ENCODE measurements at places on chromosomes 4 and X. TPM values are rescaled to one million over a fixed set of nuclear protein-coding genes. Genes with fewer than 3 reads are reported as not detected.
A peak's percentile ranks its signal among the peaks of the same experiment; 100 is the strongest.

GRCh38 chr4:3858046-3858730 lies 92.0 kb downstream of the ADRA2C start:
- no peak for DNase-seq

DNA sequence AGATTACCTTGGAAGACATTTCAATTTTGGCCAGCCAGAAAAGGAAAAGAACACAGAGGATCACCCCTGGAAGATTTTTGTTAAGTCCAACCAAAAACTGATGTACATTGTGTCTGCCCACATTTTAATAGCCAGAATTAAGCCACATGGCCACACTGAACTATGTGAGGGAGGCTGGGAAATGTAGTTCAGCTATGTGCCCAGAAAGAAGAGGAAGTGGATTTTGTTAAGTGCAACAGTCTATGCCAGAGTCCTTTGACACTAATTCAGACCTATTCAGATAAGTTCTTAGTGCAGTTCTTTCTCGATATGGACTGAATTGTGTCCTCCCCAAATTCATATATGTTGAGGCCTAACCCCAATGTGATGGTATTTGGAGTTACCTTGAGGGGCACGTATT lies 18.4 kb downstream of the PRPS1 start:
- DNase-seq, result no peak

DNA sequence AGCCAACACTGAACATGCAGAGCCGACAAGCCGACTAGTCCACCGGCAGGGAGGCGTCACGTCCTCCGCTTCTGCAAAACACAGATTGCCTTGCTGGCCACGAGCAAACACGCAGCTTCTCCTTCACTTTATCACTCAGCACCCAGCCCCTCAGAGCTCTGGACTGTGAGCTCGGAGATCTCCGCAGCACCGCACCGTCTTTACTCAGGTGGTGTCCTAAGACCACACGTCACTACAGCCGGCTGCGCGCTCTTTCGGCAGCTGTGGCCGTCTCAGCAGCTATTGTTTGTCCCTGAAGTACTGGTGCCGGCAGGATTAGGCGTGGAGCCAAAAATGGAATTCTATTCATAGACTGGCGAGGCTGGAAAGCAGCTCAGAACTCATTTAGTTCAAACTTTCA lies 72.0 kb downstream of the FAT1 start:
- peak; percentile 24 for DNase-seq

GRCh38 chr4:40562208-40562607 lies 67.5 kb downstream of the RBM47 start:
- no peak for DNase-seq

DNA sequence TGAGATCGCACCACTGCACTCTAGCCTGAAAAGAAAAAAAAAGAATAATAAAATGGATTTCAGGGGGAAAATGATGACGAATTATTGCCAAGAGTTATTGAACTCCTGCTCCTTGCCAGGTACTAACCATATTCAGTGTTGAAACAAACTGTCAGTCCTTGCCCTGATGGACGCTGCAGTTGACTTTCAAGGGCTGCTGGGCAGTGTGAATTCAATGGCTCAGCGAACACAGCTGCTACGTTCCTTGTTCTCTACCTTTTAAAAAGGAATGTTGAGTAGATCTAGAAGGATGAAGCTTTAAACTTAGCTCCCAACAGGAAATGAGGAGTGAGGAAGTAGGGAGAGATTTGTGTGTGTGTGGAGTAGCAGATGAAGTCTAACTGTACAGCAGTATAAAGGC lies 2.7 kb downstream of the LIMCH1 start:
- no peak for DNase-seq

- DNase-seq, result no peak
These were observed 24.1 kb upstream of the ZDHHC15 start for GRCh38 chrX:75546724-75547511.

DNA sequence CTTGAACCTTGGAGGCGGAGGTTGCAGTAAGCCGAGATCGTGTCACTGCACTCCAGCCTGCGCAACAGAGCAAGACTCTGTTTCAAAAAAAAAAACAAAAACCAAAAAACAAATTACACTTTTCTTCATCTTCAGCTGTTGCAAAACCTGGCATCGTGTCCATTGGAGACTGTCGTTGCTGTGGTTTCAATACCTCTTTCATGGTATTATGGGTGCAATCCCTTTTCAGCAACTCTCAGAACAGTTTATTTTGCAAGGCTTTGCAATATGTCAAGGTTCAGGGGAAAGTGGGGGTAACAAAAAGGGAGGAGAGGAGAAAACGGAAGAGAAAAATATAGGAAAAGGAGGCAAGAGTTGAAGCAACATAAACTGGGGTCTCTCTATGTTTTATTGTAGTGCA lies 40.8 kb downstream of the ARSD start:
- DNase-seq, result no peak

DNA sequence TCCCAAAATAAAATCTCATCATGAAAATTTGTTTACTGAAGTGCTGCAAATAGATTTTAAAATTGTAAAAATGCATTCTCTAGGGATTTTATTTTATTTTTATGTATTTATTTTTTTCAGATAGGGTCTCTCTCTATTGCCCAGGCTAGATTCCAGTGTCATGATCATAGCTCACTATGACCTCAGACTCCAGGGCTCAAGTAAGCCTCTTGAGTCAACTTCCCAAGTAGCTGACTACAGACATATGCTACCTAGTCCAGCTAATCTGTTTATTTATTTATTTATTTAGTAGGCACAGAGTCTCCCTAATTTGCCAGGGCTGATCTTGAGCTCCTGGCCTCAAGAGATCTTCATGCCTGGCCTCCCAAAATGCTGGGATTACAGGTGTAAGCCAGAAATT lies 317.7 kb upstream of the ANXA10 start:
- DNase-seq, result no peak

DNA sequence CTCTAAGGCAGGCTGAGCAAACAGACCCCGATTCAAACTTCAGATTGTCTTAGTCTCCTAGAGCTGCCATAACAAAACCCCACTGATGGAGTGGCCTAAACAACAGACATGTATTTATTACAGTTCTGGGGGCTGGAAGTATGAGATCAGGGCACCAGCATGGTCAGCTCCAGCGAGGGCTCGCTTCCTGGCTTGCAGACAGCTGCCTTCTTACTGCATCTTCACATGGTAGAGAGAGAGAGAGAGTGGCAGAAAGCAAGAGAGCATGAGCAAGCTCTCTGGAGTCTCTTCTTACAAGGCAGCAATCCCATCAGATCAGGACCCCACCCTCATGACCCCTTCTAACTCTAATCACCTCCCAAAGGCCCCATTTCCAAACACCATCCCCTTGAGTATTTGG lies 22.3 kb upstream of the SORCS2 start:
- DNase-seq, result no peak

DNA sequence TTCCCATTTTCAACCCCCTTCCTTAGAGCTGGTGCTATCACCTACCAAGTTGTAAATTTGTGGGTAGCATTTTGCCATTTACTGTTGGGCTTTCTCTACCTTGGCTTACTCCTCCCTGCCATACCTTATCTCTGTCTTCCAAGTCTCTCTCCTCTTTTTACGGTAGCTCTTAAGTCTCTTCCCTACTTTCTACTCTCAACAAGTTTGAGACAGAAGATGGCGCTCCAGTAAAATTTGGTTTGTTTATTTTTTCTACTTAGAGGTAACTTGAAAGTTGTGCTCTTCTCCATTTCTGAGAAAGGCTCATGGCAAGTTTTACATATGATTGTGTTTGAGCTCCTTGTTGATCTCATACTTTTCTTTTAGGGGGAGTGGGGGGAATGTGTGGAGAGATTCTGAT lies 1508.1 kb downstream of the TECRL start:
- DNase-seq, result no peak

- DNase-seq, result no peak
These were observed 40.8 kb downstream of the FAM241A start for GRCh38 chr4:112185740-112186670.

- no peak for DNase-seq
These were observed 93.0 kb upstream of the PUDP start for GRCh38 chrX:7240929-7241328.

GRCh38 chr4:102638621-102639020 lies 122.1 kb downstream of the MANBA start:
- DNase-seq, result peak; percentile 51

- peak; percentile 41 for DNase-seq
These were observed 55.6 kb upstream of the RBM47 start for GRCh38 chr4:40685300-40685699.

GRCh38 chr4:7738458-7739076 lies 201.1 kb downstream of the AFAP1 start:
- DNase-seq, result no peak

DNA sequence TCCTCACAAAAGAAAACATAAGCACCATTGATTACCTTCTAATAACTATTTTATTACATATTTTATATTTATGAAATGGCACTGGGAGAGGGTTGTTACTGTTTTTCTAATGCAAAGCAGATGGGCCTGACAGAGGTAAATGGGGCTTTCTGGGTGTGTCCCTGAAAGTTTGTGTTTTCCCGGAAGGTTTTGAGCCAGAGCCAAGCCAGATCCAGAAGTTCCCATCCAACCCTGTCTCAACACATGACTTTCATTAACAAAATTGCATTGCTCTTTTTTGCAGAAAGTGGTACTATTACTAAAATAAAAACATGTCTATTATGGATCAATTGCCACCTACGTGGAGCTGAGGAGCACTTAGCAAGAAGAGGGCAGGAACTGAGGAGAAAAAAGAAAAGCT lies 181.3 kb downstream of the RAB28 start:
- DNase-seq, result peak; percentile 74

DNA sequence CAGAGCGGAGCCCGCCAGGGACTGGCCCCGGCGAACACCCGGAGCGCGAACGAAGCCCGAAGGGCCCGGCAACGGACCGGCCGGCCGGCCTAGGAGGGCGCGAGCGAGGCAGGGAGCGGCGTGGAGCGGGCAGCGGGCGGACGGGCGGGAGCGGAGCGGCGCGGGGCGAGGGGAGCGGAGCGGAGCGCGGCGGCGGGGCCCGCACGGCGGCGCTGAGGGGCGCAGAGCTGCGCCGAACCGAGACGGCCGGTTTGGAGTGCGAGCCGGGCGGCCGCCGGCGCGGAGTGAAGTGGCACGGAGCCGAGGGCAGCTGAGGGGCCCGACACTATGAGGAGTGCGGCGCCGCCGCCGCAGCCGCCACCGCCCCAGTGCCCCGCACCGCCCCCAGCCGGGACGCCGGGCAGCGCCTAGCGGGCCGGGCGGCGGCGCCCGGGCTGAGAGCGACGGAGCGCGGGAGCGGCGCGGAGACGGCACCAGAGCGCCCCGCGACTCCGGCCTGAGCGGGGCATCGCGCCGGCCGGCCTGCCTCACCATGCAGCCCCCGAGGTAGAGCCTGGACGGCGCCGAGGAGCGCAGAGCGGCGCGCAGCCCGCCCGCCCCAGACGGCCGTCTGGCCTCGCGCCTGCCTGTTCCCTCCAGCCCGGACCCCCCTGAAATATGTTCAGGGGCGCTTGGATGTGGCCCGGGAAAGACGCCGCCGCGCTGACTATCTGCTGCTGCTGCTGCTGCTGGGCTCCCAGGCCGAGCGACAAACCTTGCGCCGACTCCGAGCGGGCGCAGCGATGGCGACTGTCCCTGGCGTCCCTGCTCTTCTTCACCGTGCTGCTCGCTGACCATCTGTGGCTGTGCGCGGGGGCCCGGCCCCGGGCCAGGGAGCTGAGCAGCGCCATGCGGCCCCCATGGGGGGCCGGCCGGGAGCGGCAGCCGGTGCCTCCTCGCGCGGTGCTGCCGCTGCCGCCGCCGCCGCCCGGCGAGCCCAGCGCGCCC lies 793 bp downstream of the NALF2 start:
- no peak for DNase-seq

DNA sequence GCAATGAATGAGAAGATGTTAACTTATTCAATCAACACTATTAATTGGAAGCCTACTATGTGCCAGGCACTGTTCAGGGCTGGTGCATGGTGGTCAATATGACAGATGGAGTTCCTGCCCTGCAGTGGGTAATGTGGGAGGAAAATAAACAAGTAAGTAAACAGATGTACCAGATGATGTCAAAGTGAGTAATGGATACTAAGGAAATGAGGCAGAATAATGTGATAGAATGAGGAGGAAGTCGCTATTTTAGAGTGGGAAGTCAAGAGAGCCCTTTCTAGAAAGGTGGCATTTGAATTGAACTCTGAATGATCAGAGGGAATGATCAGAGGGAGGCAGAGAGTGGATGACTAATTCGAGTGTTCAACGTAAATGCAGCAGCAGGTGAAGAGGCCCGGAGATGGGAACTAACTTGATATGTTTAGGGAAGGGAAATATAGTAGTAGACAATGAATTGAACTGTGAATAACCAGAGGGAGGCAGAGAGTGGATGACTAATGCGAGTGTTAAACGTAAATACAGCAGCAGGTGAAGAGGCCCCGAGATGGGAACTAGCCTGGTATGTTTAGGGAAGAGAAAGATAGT lies 48.3 kb downstream of the HMGB3 start:
- DNase-seq, result no peak

- DNase-seq, result no peak
These were observed 5.6 kb upstream of the CT45A1 start for GRCh38 chrX:135707880-135708279.

- DNase-seq, result no peak
These were observed 1125.5 kb downstream of the FAT4 start for GRCh38 chr4:126440297-126440696.

DNA sequence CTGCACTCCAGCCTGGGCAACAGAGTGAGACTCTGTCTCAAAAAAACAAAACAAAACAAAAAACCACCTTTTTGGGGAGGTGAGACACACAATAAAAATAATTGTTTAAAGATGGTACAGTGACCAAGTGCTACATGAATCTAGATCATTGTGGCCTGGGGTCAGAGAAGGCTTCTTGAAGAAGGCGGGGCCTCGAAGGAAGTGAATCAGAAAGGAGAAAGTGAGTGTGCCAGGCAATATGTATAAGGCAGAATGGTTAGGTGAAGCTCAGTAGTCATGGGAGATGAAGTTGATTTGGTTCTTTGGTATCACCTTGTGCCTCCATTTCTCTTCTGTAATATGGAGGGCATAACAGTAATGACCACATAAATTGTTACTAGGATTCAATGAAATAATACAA lies 58.9 kb downstream of the DOCK11 start:
- no peak for DNase-seq

NEUROG2 gene
- total RNA-seq, result not detected

ZNF185 gene
- total RNA-seq, result 4.7 TPM

EIF2S3 gene
- total RNA-seq, result 349 TPM

HSFX4 gene
- total RNA-seq, result not detected

Measured in fibroblast of the aortic adventitia (primary cell).